Fibroblast of the conjunctiva (primary cell): ENCODE measurements at places on chromosomes 13 and 19.

GRCh38 chr19:51181377-51181912 is 39.3 kb downstream of the SIGLEC7 start:
- no peak for DNase-seq

DNA sequence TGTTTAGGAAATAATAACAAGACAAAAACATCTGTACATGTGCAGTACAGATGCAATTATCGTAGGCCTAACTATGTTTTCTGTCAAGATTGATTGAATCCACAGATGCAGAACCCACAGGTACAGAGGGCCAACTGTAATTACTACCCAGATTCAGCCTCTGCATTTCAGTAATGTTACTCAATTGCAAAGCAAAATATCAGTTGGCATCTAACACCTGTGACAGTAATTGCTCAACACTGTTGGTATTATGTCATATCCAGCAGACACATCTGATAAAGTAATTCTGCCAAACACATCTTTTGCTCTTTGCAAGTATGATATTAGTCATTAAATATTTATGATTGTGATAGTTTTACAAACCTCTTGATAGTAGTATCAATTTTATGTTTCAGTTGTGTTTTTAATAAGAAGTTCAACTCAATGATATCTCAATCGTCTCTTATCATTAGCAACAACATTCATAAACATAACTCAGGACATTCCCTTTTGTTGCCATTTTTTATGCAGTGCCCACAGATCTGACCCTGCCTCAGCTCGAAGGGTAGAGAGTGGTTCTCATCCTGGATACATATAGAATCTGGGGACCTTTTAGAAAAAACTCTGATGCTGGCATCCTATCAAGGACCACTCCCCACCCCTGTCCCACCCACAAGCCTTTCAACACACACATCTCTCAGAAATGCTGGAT is 104.7 kb downstream of the MYCBP2 start:
- no peak for DNase-seq

- no peak for DNase-seq
These were observed 122.0 kb downstream of the UQCRFS1 start for GRCh38 chr19:29090783-29091526.

- DNase-seq: no peak
These were observed 14.5 kb downstream of the ZNF426 start for GRCh38 chr19:9523885-9524474.

GRCh38 chr13:39682310-39682709 is 26.8 kb downstream of the COG6 start:
- DNase-seq: no peak

DNA sequence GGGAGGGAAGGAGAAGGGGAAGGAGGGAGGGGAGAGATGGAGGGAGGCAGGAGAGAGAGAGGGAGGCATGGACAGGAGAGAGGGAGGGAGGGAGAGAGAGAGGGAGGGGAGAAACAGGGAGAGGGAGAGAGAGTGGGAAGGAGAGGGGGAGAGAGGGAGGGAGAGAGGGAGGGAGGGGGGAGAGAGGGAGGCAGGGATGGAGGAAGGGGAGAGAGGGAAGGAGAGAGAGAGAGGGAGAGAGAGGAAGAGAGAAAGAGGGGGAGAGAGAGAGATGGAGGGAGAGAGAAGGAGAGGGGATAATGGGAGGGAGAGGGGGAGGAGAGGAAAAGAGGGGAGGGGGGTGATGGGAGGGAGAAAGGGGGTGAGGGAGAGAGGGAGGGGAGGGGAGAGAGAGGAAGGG is 86.8 kb upstream of the VSTM2B start:
- DNase-seq: no peak

DNA sequence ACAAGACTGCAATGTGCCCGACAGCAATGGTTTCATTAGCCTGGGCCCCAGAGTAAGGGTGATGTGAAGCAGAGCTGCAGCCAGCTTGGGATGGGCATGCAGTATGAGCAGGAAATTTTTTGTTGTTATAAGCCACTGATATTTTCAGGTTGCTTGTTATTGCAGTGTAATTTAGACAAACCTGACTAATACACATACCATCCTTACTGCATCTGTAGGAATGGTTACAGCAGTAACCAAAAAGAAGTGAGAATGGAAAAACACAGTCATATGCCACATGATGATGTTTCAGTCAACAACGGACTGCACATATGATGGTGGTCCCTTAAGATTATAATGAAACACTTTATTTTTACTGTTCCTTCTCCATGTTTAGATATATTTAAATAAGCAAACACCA is 8.6 kb upstream of the POMP start:
- no peak for DNase-seq

GRCh38 chr19:42634409-42635232 is 39.9 kb upstream of the CEACAM8 start:
- DNase-seq: peak; percentile 5

DNA sequence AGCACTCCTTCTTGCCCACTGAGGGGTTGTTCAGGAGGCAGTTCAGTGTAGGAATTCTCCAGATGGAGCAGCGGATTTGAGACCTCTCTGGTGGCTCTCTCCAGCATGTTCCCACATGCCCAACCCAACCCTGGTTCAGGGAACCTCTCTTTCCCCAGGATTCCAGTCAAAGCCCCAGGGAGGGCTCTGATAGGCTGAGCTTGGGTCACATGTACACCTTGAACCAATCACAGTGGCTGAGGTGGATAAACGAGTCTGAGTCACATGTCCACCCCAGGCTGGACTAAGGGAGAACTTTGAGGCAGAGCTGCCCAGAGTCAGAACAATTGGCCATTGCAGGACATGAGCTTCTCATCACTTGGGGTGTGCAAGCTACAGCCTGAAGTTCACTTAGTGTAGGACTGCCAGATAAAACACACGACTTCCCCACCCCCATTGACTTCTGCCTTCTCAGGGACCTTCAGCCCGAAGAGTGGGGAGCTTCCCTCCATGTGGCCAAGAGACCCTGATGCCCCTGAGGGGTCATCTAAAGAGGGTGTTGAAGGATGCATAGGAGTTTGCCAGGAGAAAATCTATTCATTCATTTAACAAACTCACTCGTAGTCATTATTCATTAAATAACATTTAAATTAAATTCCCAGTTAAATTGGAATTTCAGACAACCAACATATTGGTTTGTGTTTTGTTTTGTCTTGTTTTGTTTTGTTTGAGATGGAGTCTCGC is 4.0 kb upstream of the MAST3 start:
- no peak for DNase-seq

GRCh38 chr19:30854661-30855060 is 482.5 kb downstream of the ZNF536 start:
- no peak for DNase-seq

DNA sequence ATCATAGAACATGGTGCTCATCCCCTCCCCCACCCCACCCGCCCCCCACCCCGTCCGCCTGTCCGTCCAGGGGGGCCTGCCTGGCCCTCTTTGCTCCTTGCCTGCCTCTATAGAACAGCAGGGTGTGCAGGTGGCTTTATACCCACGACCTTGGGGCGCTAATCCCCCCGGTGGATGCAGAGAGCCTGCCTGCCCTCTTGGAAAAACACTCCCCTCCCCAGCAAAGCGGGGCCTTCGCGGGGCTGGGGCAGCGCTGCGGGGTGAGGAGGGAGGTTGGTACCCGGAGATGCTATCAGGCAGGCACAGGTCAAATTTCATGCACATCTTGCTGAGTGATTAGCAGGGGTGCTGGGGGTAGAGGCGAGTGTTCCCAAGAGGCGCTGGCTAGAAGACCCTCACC is 21.9 kb downstream of the RFX1 start:
- no peak for DNase-seq

DNA sequence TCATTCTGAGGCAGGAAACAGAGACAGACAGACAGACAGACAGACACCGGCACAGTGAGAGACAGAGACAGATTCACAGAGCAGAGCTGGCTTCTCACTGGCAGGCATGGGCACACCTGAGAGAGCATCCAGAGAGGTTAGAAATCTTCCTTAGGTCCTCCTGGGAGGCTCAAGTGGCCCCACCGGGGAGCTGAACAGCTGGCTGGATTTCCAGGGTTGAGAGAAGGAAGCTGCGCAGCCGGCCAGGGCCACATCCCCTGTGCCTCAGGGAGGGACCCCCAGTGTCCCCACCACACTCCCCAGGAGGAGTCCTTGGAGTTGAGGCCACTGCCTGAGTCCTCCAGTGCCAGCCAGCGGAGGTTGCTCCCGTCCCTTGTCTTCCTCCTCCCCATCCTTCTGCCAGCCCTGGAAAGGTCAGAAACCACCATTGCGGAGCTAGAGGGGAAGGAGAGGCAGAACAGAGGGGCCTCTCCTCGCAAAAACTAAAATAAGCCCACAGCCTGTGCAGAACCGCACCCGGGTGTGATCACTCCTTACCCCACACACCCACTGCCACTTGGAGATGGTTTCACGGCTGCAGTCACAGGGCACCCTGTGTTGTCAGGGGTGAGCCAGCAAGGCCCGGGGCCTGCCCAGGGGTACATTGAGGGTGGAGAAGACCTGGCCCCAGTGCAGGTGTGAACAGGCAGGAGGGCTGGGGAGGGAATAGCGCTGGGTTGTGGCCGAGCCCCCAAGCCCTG is 4.2 kb downstream of the FFAR3 start:
- no peak for DNase-seq

GRCh38 chr19:13089139-13089856 is 13.4 kb downstream of the LYL1 start:
- no peak for DNase-seq

- no peak for DNase-seq
These were observed 1966.1 kb downstream of the PCDH9 start for GRCh38 chr13:65264066-65264465.

DNA sequence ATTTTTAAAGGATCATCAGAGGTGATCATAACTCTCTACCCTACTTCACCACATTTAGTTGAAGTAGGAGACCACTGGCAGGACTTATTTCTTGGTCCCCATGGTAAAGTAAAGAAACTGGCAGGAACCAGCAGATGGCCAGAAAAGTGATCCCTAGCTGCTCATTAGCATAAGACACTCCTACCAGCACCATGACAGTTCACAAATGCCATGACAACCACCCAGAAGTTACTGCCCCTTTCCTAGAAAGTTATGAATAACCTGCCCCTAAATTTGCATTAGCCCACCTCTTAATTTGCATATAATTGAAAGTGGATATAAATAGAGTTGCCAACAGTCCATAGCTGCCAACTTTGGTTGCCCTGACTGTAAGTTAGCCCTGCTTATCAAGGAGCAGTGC is 18.4 kb upstream of the RUBCNL start:
- DNase-seq: no peak

DNA sequence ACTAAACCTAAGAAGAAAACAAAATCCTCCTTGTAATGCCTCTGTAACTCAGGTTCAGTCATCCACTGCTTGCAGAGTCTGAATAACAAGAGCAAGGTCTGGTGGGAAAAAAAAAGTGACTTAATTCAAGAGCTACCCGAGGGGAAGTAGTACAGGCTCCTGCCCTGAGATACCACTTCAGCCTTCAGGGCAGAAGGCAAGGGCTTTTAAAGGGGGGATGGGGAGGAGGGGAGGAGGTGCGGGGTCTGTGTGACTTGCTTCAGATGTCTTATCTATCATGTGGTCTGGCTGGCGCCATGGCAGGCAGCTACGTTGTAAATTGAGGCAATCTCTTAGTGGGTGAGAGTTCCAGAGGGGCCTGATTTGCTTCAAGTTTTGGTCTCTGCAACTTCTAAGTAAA is 66.7 kb downstream of the LRRC63 start:
- DNase-seq: no peak

DNA sequence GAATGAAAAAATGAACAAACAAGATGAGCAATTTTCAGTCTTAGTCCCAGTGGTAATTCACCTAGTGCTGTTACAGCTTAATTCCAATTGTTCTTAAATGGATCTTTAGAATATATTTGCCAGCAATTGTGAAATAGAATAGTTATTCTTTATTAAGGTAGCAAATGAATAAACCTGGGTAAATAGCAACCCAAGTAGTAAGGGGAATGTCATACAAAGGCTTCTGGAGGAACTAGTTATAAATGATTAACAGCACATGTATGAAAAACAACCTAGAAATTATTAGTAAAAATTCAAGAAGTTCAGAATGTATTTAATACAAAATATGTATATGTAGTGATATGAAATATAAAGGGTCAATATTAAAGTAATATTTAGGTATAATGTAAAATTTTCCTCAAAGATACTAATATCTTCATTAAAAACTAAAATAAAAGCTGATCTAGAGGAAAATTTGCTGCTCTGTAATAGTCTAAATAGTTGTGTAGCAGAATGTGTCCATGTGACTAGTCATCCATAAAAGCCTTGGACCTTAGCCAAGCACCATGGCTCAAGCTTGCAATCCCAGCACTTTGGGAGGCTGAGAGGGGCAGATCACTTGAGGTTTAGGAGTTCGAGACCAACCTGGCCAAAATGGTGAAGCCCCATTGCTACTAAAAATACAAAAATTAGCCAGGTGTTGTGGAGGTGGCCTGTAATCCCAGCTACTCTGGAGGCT is 535.9 kb upstream of the ATXN8OS start:
- DNase-seq: no peak

GRCh38 chr13:94053986-94054593 is 425.4 kb downstream of the DCT start:
- DNase-seq: no peak

DNA sequence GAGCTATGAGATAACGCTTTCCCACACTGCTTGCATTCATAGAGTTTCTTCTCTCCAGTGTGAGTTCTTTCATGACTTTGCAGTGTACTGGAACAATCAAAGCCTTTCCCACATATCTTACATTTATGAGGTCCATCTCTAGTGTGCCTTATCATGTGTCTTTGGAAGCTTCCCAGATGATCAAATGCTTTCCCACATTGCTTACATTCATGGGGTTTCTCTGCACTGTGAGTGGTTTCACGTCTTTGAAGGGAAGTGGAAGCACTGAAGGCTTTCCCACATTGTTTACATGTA is 14.9 kb upstream of the ZNF442 start:
- DNase-seq: no peak
